Epithelial cell of umbilical artery (primary cell): ENCODE measurements at places on chromosomes 4 and X. TPM values are rescaled to one million over a fixed set of nuclear protein-coding genes. Genes with fewer than 3 reads are reported as not detected.

Gene EMCN
- 10.7 and 22.3 TPM in 2 replicates for total RNA-seq

Gene CT45A5
- not detected in 2 replicates for total RNA-seq

Gene RPGR
- total RNA-seq: 29.8 and 33.8 TPM in 2 replicates

Gene PNCK
- not detected in 2 replicates for total RNA-seq

Gene TACR3
- total RNA-seq: not detected in 2 replicates

Gene GYPE
- 0.30 and 0.32 TPM in 2 replicates for total RNA-seq

Gene HSFX2
- total RNA-seq: 0.32 TPM in 1 of 2 replicates, not detected in the other

Gene RPL10
- total RNA-seq: 1,669 and 5,428 TPM in 2 replicates

Gene GPR82
- not detected in 2 replicates for total RNA-seq

Gene FAM47A
- total RNA-seq: not detected in 2 replicates

Gene F8
- 0.97 and 1.5 TPM in 2 replicates for total RNA-seq

Gene MMRN1
- 741 and 818 TPM in 2 replicates for total RNA-seq

Gene SLC6A14
- total RNA-seq: not detected in 2 replicates

Gene HSFX4
- total RNA-seq: not detected in 2 replicates

Gene G6PD
- 34.4 and 56.7 TPM in 2 replicates for total RNA-seq

Gene PAGE5
- total RNA-seq: not detected in 2 replicates

Gene PAGE2
- total RNA-seq: not detected in 2 replicates

Gene COX7B2
- not detected in 2 replicates for total RNA-seq

Gene TMSB15C
- total RNA-seq: 3.2 and 6.5 TPM in 2 replicates

Gene ITGB1BP2
- 0.32 and 2.0 TPM in 2 replicates for total RNA-seq

Gene GAB1
- total RNA-seq: 9.7 and 15.3 TPM in 2 replicates

Gene STS
- total RNA-seq: 1.3 and 1.7 TPM in 2 replicates

Gene SSX2B
- total RNA-seq: not detected in 2 replicates

Gene UGT2B10
- total RNA-seq: not detected in 2 replicates

Gene CXCL8
- 36.1 and 80.4 TPM in 2 replicates for total RNA-seq

Gene EXOC1L
- not detected in 2 replicates for total RNA-seq

Gene NWD2
- total RNA-seq: not detected in 2 replicates

Gene LRRC66
- under 0.01 and 0.30 TPM in 2 replicates for total RNA-seq

Gene ZNF711
- 2.9 and 3.5 TPM in 2 replicates for total RNA-seq

Gene PPP1R3F
- total RNA-seq: 1.9 and 2.9 TPM in 2 replicates

Gene EBP
- total RNA-seq: 110 and 155 TPM in 2 replicates

Gene KLB
- not detected in 2 replicates for total RNA-seq

Gene AADAT
- 0.76 and 1.6 TPM in 2 replicates for total RNA-seq

Gene MMAA
- total RNA-seq: 2.7 and 3.2 TPM in 2 replicates

Gene TNMD
- not detected in 2 replicates for total RNA-seq

Gene GCNA
- 0.97 and 2.0 TPM in 2 replicates for total RNA-seq

Gene SCML2
- 0.97 and 2.3 TPM in 2 replicates for total RNA-seq

Gene MOSPD2
- total RNA-seq: 6.8 and 14.1 TPM in 2 replicates

Gene THOC2
- 65.9 and 73.4 TPM in 2 replicates for total RNA-seq

Gene SLC6A8
- 3.0 and 6.2 TPM in 2 replicates for total RNA-seq

Gene CT45A3
- not detected in 2 replicates for total RNA-seq

Gene GPRASP1
- total RNA-seq: 0.65 and 1.5 TPM in 2 replicates

Gene NOX1
- not detected in 2 replicates for total RNA-seq

Gene EDNRA
- not detected in 2 replicates for total RNA-seq

Gene AR
- under 0.01 and 0.15 TPM in 2 replicates for total RNA-seq

Gene AKAP4
- total RNA-seq: not detected in 2 replicates

Gene FGFRL1
- 4.7 and 10.7 TPM in 2 replicates for total RNA-seq

Gene RS1
- not detected in 2 replicates for total RNA-seq

Gene MAGEE1
- 0.97 and 1.2 TPM in 2 replicates for total RNA-seq

Gene LETM1
- 101 and 103 TPM in 2 replicates for total RNA-seq

Gene ENPEP
- total RNA-seq: 0.30 TPM in 1 of 2 replicates, not detected in the other

Gene CITED1
- total RNA-seq: not detected in 2 replicates

Gene CDKN2AIP
- total RNA-seq: 15.9 and 23.7 TPM in 2 replicates

Gene SYN1
- not detected in 2 replicates for total RNA-seq

Gene PLXNA3
- 3.6 and 9.7 TPM in 2 replicates for total RNA-seq

Gene FOXR2
- not detected in 2 replicates for total RNA-seq

Gene F8A3
- total RNA-seq: 0.30 and 0.65 TPM in 2 replicates

Gene NMU
- not detected in 2 replicates for total RNA-seq
